ENCODE measurements at places on chromosomes 1 and 21.

GRCh38 chr1:169005776-169006175 lies 100.7 kb upstream of the ATP1B1 start:
- no peak for DNase-seq

- DNase-seq = peak; percentile 22
These were observed 14.6 kb upstream of the ACBD3 start for GRCh38 chr1:226201029-226201593.

DNA sequence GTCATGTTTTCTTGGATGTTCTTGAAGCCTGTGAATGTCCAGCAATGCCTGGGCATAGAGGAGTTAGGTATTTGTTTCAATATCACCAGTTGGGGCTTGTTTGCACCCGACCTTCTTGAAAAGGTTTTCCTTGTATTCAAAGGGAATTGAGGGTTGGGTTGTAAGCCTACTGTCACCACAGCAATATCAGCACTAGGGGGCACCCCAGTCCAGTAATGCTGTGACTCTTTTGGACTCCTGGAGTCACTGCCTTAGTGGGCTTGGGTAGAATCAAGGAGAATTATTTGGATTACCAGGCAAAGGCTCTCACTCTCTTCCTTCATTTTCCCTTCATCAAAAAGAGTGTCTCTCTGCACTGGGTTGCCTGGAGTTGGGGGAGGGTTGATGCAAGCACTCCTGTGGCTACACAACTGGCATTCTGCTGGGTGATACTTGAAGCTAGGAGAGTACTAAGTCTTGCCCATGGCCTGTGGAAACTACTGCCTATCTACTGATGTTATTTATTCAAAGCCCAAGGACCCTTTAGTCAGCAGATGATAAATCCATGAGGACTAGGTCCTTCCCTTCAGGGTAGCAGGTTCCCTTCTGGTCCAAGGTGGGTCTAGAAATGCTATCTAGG lies 34.5 kb downstream of the OR10R2 start:
- DNase-seq = peak; percentile 38

DNA sequence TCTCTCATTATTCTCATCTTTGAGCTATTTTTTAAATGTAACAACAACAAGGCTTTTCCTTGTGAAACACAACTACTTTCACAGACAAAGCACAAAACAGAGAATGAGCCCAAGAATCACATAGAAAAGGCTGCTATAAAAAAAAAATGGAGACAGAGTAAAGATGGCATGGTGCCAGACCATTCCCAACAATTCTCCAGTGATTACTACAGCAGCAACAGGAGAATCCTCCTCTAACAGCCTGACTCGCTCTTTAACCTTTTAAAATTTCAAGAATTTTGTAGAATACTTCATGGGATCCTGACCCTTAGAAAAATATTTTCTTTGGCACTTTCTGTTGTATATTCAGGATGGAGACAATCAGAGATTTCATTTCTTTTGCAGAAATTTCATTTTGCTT lies 3.8 kb upstream of the BCAS2 start:
- peak; percentile 46 for DNase-seq

GRCh38 chr1:3505161-3505560 lies 50.7 kb downstream of the ARHGEF16 start:
- no peak for DNase-seq

DNA sequence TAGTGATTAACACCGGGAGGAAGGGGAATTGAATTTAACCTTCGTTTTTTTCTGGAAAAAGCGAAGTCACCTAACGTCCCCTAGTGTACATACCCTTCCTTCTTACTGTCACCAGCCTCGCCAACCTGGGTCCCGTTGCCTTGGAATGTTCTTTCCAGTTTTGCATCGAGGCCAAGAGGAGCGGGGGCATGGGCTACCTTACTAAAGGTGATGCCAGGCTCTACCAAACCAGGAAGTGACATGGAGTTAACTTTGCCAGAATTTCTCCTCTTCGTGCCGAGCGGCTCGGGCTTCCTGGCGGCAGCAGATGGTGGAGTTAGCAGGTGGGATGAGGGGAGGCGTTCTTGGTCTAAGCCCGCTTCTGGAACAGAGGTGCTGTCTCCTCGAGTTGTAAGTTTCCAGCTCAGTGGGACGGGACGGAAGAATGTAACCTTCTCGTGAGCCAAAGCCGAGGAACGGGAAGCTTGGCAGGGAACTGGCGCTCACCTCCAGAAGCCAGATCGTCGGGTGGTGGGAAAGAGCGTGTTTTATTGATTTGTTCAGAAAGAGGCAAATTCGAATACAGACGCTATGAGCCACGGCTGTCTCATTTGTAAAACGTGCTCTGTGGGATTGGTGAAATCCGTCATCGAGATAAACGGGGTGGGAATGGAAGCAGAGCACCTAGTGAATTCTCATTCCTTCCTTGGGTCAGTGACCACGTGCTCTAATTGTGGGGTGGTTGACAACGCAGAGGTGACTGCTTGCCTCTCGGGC lies 486 bp downstream of the NIPAL3 start:
- peak; percentile 39 for DNase-seq

- no peak for DNase-seq
These were observed 113.5 kb downstream of the GDAP2 start for GRCh38 chr1:117815926-117816325.

DNA sequence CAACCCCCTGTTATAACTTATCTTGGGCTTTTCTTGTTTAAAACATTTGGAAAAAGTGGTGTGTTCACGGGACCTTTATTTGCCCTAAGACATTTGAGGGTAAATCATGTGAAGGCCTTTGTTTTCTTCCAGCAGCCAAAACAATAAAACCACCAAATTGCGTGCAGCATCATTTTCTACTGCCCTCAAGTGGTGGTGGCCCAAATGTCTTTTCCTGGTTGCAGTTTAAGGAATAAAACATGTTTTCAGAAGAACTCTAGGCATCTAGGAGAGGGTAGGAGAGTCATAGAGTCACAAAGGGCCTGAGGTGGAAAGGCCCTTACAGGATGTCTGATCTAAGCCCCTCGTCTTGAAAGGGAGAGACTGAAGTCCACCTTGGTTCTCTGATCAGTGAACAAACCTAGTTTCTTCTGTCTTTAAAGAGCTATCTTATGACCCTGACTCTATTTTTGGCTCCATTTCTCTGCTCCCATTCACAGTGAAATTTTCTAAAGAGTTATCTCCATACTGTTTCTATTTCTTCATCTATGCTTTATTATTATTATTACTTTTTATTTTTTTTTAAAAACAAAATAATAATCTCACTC lies 16.0 kb upstream of the EPS15 start:
- peak; percentile 67 for DNase-seq

GRCh38 chr1:72516264-72516663 lies 233.9 kb upstream of the NEGR1 start:
- no peak for DNase-seq

GRCh38 chr1:185144233-185144632 lies 12.5 kb downstream of the TRMT1L start:
- peak; percentile 39 for DNase-seq

GRCh38 chr1:218361298-218362065 lies 16.3 kb downstream of the TGFB2 start:
- DNase-seq = peak; percentile 65

DNA sequence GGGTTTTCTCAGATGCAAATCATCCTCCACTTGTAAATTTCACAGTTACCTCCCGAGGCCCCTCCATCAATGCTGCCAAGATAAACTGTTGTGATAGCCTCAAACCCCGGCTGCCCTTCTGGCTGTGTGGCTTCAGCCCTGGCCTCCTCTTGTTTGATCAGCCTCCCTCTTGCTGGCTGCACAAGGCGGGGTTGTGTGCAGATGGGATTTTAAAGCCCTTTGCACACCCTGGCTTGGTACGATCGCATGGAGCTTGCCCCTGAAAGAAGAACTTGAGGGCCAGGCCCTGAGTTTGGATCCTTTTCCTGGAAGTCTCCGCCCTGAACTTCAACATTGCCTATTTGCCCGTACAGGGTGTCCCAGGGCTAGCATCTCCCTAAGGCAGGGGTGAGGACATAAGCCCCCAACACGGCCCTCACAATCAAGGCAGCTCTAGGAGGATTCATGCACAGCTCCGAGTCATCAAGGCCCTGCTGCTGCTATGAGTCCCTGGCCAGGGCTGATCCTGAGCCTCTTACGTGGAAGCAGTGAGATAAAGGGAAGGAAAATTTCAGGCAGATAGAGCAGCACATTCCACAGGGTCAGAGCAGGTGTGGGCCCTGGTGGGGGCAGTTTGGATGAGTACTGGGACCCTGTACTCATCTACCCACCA lies 181.2 kb upstream of the VAMP3 start:
- DNase-seq = no peak

GRCh38 chr1:169682071-169682470 lies 29.3 kb downstream of the SELL start:
- no peak for DNase-seq

DNA sequence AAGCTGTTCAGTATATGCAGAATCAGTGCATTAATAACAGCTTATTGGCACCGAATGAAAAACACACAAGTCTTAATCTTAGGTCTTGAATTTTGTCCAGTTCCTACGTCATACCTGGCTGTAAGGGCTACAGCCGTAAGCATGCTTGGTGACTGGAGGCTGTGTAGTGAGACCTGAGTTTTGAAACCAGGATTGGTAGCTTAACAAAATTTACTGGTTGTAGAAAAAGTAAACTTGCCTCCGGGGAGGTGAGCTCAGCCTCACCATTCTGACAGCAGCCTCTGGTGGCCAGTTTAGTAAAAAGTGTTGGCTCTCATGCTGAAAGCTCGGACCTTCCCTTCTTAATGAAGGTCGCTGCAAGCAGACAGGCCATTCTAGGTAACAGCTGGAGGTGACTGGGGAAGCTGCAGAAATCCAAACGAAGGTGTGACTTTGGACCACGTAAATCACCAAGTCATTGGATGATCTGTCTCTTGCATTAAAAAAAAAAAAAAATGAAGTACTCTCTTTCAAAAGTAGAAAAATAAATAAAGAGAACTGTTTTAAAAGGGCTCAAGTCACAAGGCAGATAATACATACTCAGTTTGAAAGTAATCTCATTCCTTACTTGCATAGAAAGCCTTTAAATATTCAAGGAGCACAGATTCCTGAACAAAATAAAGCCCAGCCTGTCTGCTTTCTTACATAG lies 48.9 kb downstream of the HLCS start:
- peak; percentile 43 for DNase-seq

DNA sequence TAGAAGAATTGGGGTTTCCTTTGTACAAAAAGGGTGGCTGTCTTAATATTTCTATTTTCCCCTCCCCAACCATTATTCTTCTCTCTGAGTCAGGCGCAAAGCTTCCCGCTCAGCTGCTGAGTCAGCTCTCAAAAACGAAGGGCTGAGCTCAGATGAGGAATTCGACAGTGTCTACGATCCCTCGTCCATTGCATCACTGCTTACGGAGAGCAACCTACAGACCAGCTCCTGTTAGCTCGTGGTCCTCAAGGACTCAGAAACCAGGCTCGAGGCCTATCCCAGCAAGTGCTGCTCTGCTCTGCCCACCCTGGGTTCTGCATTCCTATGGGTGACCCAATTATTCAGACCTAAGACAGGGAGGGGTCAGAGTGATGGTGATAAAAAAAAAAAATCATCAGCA lies 3.0 kb upstream of the TUFT1 start:
- peak; percentile 98 for DNase-seq

- DNase-seq = peak; percentile 44
These were observed 3.8 kb downstream of the LMNA start for GRCh38 chr1:156118177-156118868.

- DNase-seq = no peak
These were observed 625.6 kb upstream of the PTBP2 start for GRCh38 chr1:96095849-96096612.

- DNase-seq = no peak
These were observed 97.3 kb downstream of the USP25 start for GRCh38 chr21:15826908-15827601.

DNA sequence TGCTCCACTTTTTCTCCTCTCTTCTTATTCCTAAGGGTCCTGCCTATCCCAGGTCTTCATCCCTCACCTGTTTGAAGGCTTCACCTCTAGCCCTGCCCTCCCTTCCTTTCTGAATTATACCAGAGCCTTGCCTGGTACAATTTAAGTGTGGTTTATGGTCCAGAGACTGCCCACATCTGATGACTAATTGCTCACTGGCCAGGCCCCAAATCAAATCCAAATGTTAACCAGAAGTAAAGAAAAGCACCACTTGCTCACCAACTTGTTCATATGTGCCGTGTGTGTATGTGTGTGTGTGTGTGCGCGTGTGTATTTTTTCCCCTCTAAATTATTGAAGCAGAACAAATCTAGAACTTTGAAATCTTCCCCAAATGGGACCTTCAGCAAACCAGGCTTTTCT lies 26.4 kb downstream of the MYOM3 start:
- peak; percentile 44 for DNase-seq

DNA sequence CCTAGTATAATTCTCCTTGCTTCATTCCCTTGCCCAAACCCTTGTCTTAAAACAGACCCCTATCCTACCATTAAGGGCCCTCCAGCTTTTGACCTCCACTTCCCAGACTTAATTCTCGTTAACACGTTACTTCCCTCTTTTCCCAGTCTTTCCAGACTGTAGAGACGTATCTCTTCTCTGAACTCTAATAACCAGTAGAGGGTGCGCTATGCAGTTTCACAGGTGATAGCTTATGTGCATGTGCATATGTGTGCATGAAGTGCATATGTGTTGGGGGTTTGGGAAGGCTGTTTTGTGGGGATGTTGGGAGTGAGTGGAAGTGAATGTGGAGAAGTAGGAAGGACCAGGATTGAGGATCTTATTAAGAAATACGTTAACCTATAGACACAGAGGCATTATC lies 78.1 kb upstream of the CCDC190 start:
- no peak for DNase-seq

DNA sequence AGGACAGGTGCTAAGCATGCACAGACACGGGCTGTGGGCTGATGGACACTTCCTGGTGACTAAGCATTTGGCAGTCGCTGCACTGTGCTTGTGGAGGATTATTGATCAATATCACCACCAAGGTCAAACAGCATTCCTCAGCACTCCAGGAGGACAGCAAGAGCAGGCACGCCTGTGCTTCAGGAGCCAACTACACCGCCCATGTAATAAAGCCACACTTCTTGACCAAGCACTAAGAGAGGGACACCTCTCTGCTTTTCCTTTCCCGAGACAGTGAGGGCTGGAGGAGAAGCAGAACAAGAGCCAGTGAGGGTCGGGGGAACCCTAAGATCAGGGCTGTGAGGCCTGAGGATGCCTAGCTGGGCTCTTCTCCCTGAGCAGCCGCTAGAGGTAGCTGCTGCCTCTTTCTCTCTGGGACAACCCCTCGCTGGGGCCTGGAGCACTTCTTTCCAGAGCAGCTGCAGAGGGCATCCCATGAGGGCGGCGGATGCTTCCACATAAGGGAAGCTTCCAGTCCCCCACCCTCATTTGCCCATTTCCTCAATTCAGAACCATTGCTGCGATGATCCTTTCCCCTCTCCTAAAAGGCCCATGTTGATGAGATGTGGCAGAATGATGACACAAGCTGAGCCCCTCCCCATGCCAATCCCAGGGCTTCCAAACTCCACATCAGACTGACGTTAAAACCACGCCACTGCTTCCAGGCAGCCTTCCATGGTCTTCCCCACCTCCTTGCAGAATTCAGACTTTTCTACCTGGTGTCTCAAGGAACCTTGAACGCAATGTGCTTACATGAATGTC lies 19.1 kb downstream of the RAB7B start:
- DNase-seq = peak; percentile 53
